ENCODE measurements at places on chromosomes 4 and X.

DNA sequence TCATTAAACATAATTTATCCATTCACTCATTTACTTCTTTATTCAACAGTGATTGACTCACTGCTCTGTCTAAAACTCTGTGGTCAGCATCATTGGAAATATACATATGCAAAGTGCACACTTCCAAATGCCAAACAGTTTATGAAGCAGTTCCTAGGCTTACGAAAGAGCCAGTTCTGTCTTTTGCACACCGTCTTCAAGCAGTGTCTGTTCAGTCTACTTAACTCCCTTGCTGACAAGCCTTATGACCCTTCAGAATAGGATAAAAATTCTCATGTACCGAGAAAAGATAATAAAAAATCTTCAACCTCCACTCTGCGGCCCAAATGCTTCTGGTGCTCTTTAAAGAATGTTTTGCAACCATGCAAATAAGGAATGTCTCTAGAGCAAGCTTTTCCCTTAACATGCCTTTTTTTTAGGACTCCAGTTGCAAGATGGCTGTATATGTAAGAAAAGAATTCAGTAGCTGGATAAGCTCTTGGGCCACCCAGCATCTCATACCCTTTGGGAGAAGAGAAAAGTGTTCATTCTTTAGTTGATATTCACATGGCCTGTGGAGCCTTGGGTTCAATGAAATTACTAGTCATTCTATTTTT lies 1037.0 kb upstream of the SLIT2 start:
- DNase-seq, result no peak

GRCh38 chr4:89588421-89588820 lies 248.5 kb downstream of the SNCA start:
- DNase-seq, result no peak

DNA sequence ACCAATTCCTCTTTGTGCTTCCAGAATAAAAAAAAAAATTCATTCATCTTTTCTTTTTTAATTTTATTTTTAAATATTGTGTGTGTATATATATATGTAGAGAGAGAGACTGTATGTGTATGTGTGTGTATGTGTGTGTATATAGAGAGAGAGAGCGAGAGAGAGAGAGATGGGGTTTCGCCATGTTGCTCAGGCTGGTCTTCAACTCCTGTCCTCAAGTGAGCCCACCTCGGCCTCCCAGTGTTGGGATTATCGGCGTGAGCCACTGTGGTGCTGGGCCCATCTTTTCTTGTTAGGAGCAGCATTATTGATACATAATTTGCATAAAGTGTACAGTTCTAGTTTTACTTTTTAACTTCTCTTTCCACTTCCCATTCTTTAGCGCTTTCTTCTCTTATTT lies 33.6 kb downstream of the KDM6A start:
- DNase-seq, result no peak

DNA sequence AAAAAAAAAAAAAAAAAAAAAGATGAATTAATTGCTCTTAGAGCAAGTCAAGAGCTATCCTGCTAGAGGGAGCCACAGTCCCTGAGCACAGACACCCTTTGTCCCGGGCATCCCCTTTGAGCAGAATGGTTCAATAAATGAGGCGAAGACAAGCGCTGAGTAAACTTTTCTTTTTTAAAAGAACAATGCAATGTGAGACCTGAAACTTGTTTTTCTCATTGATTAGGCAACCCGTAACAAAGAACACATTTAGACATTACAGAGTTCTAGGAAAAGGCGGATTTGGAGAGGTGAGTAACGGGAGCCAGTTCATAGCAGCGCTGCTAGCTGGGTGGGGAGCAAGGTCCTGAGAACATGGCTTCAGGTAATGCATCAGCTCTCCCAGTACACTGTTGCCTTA lies 46.1 kb downstream of the GRK4 start:
- DNase-seq, result no peak

DNA sequence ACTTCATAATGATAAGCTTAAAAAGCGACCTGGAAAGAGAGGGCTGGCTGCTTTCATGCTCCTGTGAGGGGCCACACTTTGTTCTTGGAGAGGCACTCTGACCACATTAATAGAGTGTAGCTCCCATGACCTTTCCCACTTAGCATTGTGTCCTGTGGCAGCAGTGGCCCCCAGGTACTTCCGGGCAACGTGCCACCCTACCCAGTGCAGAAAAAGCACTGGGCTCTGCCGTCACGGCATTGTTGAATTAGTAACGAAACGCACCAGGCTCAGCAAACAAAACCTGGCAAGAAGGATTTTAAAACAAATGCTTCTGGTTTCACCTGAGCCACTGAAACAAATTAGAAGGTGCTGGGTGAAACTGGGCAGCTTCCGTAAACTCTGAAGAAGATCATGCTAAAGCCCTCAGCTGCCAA lies 5.4 kb upstream of the SORBS2 start:
- no peak for DNase-seq

- peak; percentile 32 for DNase-seq
Observed at GRCh38 chr4:149264093-149264733, 551.4 kb downstream of the IQCM start.

- DNase-seq, result no peak
Observed at GRCh38 chr4:74254386-74254785, 53.9 kb upstream of the EPGN start.

DNA sequence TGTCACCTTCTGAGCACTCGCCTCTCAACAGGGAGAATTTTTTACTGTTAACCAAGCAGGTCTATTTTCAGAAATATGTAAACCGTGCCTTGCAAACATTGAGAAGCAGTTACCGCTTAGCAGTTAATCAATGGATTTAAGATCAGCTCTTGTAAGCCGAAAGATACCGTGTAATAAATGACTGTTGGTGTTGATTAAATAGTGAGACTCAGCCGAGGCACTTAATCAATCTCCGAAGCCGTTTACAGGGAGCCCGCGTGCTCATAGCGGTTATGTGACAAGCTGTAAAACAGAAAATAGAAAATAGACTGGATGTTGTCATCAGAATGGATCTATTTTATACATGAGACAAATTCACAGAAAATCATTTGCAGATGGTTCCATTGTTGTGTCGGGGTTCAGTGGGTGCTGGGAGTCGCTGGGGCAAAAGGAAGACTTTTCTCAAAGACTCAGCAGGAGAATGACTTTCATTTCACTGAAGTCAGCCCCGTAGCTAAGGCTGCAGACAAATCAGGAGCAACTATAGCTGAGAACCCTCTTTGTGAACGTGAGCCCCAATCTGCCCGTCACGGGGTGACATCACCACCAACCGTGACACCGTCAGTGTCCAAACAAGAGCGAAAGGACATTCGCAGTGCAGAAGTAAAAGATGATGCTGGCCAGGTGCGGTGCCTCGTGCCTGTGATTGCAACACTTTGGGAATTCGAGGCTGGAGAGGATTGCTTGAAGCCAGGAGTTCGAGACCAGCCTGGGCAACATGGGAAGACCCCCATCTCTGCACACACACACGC lies 275.3 kb downstream of the CRLF2 start:
- no peak for DNase-seq

- DNase-seq, result no peak
Observed at GRCh38 chrX:47179928-47180255, 13.7 kb upstream of the UBA1 start.

- no peak for DNase-seq
Observed at GRCh38 chr4:108378164-108378563, 209.4 kb upstream of the LEF1 start.

- no peak for DNase-seq
Observed at GRCh38 chrX:68872171-68872570, 43.4 kb downstream of the EFNB1 start.

GRCh38 chr4:104524026-104524425 lies 29.3 kb upstream of the CXXC4 start:
- DNase-seq, result no peak

GRCh38 chrX:65017451-65017850 lies 41.2 kb upstream of the ZC4H2 start:
- DNase-seq, result no peak

DNA sequence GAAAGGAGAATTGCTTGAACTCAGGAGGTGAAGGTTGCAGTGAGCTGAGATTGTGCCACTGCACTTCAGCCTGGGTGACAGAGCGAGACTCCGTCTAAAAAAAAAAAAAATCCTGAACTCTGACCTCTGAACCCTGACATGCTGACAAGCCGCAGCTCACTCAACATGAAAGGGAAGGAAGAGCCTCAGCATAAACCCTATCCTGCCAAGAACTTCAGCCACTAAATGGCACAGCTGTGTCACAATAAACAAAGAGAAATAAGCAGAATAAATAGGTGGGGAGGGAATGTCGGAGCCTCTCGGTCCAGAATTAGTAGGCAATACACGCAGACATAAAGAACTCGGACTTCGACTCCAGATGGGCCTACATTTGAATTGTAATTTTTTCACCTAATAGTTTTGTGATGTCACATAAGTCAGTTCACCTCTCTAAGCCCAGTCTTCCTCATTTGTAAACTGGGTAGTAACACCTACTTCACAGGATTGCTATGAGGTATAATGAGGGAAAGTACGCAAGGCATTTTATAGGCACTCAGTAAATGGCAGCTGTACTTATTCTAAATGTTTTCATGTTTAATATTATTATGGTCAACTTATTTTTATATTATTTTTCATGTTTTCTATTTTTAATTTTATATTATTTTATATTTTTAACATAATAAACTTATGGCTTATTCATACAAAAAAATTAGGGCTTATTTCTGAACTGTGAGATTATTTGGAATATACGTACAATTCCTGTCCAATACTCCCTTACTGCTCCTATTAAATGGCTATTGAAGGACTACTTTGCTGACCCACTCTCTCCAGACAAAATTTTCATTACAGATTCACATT lies 243.4 kb downstream of the SCFD2 start:
- DNase-seq, result no peak

DNA sequence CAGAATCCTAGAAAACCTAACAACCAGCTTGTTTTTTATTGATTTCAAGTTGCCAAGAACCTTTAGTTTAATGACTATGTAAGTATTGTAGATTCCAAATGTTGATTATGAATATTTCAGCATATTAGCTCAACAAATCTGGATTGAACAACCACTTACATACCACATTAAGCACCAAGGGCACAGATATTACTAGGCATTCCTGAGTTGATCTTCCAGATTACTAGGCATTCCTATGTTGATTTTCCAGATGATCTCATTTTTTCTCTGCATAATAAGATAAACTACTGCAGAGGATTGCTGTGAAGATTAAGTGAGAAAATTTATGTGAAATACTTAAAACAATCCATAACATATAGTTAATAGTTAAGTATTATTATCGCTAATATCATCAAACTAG lies 17.4 kb upstream of the DCAF8L1 start:
- DNase-seq, result no peak

- peak; percentile 57 for DNase-seq
Observed at GRCh38 chr4:80336582-80336981, 1.1 kb downstream of the CFAP299 start.

- DNase-seq, result no peak
Observed at GRCh38 chr4:136412708-136413107, 1119.6 kb downstream of the PCDH18 start.

DNA sequence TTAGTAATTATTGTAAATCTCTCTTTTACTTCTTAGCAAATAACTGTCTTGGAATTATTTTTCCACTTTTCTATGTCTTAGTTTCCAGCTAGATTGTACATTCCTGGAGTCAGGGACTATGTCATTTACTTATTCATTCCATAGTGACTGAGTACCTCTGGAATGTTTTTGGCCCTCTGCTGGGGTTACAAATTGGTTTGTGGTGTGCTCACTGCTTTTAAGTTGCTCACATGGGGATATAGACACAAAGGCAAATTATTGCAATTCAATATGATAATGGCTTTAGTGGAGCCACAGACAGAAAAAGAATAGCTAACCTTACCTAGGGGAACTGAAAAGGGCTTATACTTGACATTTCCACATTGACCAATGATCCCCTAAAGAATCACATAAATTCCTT lies 63.7 kb upstream of the PDGFRA start:
- no peak for DNase-seq

DNA sequence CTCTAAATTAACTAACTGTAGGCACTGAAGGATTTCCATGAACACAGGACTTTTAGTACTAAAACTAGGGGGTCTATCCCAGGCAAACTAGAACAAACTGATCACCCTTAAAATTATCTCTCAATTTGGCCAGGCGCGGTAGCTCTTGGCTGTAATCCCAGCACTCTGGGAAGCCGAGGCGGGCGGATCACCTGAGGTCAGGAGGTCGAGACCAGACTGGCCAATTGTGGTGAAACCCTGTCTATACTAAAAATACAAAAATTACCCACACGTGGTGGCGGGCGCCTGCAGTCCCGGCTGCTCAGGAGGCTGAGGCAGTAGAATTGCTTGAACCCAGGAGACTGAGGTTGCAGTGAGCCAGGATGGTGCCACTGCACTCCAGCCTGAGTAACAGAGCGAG lies 436.6 kb downstream of the RPA4 start:
- no peak for DNase-seq

- DNase-seq, result no peak
Observed at GRCh38 chrX:45735571-45735970, 534.9 kb upstream of the DIPK2B start.

GRCh38 chr4:600850-601515 lies 24.4 kb upstream of the PDE6B start:
- no peak for DNase-seq

- DNase-seq, result no peak
Observed at GRCh38 chr4:54902271-54902670, 223.1 kb downstream of the KDR start.

- DNase-seq, result no peak
Observed at GRCh38 chr4:119810001-119810400, 181.4 kb upstream of the PDE5A start.

DNA sequence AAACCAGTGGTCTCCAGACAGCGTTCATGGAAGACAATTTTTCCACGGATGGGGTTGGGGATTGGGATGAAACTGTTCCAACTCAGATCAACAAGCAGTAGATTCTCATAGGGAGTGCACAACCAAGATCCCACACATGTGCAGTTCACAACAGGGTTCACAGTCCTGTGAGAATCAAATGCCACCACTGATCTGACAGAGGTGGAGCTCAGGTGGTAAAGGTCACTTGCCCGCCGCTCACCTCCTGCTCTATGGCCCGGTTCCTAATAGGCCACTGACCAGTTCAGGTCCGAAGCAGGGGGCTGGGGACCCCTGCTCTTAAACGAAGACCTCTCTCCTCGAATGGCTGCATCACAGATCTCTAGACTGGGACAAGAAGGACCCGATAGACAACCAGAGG lies 4.4 kb downstream of the APBB2 start:
- no peak for DNase-seq

- DNase-seq, result no peak
Observed at GRCh38 chr4:169611157-169611556, 1.2 kb downstream of the NEK1 start.

DNA sequence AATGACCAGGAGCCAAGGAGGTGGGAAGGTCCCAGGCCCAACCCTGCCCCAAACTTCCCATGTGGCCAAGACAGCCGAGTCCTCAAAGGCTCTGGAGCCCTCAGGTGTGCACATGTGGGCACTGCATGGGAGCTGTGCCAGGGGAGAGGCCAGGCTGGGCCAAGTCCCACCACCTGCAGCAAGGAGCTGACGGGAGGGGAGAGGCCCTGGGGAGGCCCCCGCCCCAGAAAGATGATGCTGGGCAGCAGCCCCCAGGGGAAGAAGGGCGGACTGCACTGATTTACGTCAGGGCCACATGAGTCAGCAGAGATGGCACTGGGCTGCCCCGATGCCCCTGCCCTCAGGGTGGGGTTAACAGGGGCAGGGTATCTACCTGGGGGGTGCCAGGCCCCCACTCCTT lies 1.4 kb downstream of the L1CAM start:
- no peak for DNase-seq

- no peak for DNase-seq
Observed at GRCh38 chr4:78766650-78767049, 9.5 kb upstream of the BMP2K start.
